Activated naive CD4-positive, alpha-beta T cell treated with anti-CD3 and anti-CD28 coated beads, Interleukin-2, amount 50 U/mL, for 16 hours (primary cell): ENCODE measurements at places on chromosomes 4 and X.
A peak's percentile ranks its signal among the peaks of the same experiment; 100 is the strongest.

GRCh38 chr4:99117876-99118693 is 26.0 kb downstream of the ADH4 start:
- no peak for DNase-seq

DNA sequence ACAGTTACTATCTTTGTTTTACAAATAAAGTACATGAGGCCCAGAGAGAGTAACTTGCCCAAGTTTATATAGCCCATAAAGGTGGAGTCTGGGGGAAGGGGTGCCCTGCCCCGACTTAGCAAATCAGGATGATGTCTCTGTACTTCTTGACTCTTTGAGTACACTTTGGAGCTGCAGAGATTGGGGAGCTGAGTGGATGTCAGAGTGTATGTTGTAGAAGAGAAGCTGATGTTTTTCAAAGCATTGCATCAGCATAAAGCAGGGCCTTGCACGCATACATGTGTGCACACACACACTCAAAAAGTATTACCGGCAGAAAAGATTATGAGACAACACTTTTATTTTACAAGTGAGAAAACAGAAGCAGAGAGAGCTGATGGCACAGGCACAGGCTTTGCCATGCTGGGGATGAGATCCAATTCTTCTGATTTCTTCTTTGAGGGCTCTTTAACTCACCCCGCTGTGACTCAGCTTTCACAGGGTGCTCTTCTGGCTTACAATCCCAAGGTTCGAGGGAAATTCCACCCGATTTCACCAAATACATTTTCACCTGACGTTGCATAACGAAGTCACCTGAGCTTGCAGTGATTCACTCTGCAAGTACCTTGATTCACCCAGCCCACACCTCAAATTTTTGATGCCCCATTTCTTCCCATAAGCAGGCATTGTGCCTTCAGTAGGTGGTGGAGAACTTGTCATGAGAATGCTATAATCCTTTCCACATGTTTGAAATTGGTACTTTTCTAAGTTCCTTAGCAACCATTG is 292.8 kb upstream of the BOD1L1 start:
- no peak for DNase-seq

- no peak for DNase-seq
Measured at GRCh38 chrX:23383411-23383810, 48.8 kb downstream of the PTCHD1 start.

GRCh38 chr4:59689149-59689548 is 1511.0 kb upstream of the ADGRL3 start:
- no peak for DNase-seq

GRCh38 chr4:40976343-40976742 is 226.6 kb downstream of the NSUN7 start:
- DNase-seq, result no peak

DNA sequence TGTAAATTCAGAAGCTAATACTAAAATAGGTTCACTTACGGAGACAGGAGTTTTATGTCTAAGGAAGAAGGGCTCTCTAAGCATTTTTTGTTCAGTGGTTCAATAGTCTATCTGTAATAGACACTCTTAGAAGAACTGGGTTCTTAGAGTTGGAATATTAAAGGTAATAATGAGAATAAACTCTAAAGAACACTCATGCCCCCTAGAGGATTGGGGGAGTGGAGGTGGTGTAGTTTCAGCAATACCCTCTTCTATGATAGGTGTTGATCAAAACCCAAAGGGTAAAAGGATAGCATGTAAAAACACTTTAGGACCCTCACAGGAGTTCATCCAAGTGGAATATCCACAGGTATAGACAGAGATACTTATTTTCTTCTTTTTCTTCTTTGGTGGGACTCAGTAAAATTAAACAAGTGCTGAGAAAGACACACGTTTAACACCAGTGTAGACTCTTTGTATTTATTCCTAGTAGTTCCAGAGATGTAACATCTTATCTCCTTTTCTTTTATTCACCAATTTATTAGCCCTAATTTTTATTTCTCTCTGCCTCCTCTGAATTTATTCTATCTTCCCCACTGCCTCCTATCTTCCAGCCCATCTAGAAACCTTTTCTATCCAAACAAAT is 25.7 kb upstream of the MND1 start:
- peak; percentile 20 for DNase-seq

GRCh38 chrX:1835056-1835455 is 220.2 kb downstream of the ASMT start:
- DNase-seq, result no peak

GRCh38 chr4:182449186-182449929 is 206.2 kb downstream of the TENM3 start:
- DNase-seq, result peak; percentile 13

DNA sequence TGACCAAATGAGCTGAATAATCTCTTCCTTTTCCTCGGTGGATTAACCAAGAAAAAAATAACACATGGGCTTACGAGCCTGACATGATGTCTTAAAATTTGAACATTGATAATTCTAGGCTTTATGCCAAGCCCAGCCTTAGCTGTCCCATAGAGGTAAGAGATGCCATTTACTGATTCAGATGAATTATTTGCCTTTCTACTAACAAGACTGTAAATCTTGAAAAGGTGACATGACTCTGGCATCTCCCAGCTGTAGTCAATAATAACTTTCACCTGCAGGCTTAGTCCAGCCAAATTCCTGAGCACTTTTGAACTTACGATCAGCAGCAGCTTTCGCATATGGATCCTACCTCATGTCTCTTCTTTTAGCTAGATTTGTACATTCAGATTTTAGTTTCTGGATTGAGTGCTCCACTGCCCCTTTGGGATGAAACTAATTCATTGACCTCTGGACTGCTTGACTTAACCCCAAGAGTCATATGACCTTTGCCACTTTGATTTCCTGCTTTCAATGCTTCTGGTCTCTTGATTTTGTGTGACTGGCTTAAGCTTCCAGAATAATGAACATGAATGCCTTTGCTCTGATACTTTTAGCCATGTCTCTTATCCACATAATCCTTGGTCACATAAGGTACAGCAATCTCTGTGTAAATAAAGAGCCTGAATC is 876.4 kb upstream of the SLIT2 start:
- DNase-seq, result no peak

- no peak for DNase-seq
Measured at GRCh38 chr4:168535689-168536088, 38.8 kb downstream of the PALLD start.

DNA sequence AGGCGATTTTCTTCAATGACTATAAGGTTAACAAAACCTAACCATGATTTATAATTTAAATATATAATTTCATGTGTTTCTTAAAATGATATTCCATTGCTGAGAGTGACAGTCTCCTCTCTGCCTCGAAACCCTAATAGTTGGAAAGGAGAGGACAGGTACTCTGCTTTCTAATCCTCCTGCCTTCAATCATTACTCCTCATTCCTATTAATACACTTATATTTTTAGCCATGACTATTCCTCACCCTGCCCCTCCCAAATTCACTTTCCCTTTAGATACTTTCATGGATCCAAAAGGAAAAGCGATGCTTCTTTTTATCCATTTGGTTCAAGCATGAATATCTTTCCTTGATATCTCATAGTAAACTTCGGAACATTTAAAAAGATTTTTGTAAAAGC is 418.2 kb downstream of the CCSER1 start:
- no peak for DNase-seq

DNA sequence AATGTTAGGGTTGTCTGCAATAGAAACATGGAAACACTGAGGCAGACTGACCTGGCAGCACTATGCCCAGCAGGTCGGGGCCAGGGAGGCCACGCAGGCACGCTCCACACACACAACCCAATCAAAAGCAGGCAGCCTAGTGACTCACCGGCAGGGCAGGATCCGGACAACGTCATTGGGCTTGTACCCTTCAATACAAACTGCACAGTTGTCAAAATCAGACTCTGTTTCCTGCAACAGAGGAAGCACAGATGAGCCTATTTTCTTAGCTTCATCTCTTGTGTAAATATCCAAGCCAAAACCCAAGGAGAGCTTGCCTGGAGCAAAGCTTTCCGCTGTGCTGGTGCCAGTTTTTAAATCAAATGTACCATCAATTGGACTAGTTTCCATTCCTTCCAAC is 185.8 kb downstream of the RNF150 start:
- no peak for DNase-seq

DNA sequence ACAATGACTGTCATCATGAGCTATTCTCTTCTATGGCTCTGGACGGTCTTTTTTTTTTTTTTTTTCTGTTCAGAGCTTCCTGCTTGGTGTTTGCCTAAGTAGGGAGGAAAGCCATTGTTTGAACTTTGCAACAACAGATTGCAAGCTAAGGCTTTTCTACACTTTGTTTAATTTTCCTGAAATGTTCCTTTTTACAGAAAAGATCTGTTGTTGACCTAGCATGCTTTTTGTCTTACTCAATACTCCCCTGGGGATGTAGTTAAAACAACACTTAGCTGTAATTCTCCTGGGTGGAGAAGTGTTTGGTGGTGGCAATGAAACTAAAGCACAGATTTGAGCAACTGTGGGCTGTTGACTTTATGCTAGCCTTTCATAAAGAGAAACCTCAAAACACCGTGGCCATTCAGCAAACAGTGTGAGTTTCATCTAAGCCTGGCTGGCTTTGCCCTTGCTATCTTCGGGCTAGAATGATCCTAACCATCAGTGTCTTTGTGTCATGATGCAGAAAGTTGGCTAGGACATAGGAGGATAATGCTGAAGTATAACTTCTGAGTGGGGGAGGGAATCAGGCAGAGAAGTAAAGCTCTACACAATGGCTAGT is 110.5 kb downstream of the ANXA3 start:
- no peak for DNase-seq

DNA sequence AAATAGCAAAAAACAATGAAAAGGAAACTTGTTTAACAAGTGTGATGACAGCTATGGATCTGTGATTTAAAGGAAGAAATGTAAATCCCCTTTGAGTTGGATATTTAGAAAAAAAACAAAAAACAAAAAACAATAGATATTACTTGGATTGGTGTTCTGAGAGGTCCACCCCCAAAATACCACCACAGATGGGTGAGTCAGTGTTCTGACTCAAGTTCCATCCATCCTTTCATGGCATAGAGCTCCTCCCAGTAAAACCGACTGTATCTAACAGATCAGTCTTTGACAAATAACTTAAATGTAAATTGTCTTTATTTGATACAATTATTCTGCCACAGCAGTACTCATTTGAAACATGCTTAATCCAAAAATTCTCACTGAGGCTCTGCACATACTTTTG is 27.4 kb downstream of the TMPRSS11B start:
- DNase-seq, result no peak

DNA sequence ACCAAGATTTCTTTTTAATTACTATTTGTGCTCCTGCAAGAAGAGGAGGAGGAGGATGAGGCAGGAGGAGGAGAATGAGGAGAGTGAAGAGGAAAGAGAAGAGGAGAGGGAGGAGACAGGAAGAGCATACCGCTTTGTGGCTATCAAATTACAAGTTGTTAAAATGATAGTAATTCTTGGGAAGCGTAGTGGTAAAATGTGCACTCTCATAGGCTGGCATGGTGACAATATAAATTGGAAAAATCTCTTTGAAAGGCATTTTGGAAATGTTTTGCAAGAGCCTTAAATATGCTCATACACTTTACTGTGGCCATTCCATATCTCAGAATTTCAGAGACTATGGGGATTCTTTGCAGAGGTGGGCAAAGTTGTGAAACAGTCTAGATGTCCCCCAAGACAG is 53.2 kb downstream of the MXRA5 start:
- no peak for DNase-seq

GRCh38 chr4:67019686-67020437 is 525.4 kb downstream of the CENPC start:
- no peak for DNase-seq

GRCh38 chr4:109067508-109068235 is 234.8 kb downstream of the COL25A1 start:
- DNase-seq, result no peak

GRCh38 chr4:150591904-150592303 is 10.0 kb downstream of the MAB21L2 start:
- DNase-seq, result no peak

- no peak for DNase-seq
Measured at GRCh38 chrX:128287693-128288092, 235.5 kb upstream of the ACTRT1 start.

- no peak for DNase-seq
Measured at GRCh38 chrX:44927398-44927797, 54.4 kb downstream of the KDM6A start.

- DNase-seq, result peak; percentile 16
Measured at GRCh38 chrX:40573763-40574162, 7.0 kb upstream of the ATP6AP2 start.

GRCh38 chrX:155966876-155967275 is 30.6 kb upstream of the IL9R start:
- no peak for DNase-seq

DNA sequence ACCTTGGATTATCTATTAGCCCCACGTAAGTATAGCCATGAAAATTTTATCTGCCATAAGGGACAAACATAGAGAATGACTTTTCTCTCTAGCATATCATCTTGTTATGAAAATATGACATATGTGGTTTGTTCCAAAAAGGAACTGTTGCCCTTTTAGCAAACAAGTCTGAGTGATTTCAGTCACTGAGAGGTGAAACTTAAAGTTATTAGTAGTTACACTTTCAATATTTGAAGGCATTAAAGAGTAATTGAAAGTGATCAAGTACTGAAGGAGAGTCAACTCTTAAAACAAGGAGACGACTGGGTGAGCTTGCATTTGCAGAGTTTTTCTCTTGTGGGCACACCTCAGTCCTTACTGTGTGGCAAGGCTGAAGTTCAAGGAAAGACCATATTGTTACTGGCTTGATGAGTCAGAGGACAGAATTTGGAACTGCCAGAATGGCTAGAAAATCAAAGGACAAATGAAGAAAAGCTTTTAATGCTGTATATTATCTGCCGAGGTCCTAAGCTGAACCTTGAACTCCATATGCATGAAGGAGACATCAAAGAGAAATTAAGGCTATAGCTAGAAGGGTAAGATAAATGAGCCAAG is 205.1 kb upstream of the EMCN start:
- no peak for DNase-seq

DNA sequence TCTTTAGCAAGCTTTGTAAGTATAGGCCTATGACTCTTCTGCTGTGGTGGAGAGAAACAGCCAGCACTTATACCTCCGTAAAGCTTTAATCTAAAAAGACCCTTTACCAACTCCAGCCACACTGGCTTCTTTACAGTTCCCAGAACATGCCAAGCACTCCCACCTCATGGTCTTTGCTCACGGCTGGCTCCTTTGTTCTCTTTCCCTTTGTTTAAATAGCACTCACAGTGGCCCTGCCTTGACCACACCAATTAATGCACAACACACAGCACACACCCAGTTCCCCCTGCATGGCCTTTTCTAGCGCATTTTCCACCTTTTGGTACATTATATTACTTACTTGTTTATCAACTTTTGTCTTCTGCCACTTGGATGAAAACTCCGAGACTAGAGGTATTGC is 18.9 kb downstream of the PPID start:
- DNase-seq, result no peak

GRCh38 chr4:110008540-110008939 is 95.9 kb downstream of the EGF start:
- no peak for DNase-seq

GRCh38 chrX:129553619-129554288 is 13.7 kb downstream of the OCRL start:
- DNase-seq, result no peak

DNA sequence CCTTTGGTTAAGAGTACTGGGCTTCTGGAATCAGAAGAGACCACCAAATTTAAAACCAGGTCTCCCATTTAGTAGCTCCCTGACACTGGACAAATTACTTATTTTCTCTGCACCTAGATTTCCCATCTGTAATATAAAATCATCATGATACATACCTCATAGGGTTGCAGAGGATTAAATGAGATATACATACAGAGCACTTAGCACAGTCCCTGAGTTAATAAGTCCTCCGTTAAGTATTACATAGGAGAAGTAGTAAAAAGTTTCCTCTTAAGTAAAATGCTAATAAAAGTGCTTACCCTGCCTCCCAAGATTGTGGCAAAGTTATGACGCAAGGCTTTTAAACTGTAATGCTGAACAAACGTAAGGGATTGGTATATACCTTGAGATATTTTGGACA is 539 bp upstream of the CHIC1 start:
- DNase-seq, result no peak

GRCh38 chrX:28498658-28499057 is 88.6 kb upstream of the IL1RAPL1 start:
- no peak for DNase-seq
